ENCODE measurements at places on chromosomes 6 and 20. TPM values are rescaled to one million over a fixed set of nuclear protein-coding genes. Genes with fewer than 3 reads are reported as not detected.

DNA sequence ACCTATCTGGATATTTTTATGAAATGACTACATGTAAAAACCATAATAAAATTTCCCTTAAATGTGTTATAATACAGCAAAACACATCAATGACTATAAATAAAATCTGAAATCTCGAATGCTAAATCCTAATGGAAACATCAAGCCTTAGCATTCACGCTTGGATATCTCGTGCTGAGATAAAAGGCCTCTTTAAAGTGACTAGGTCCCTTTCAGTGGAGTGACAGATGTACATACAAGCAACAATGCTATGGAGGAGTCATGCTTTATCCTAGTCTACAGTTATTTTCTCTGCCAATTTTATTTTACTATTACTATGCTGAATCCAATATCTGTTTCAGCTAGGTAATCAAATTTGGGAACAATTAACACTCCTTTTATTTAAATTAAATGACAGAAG, 72.4 kb downstream of the MAP3K7 start:
- no peak for DNase-seq

- no peak for DNase-seq
Observed at GRCh38 chr6:5334341-5334740, 73.0 kb downstream of the FARS2 start.

Gene ACSS1
- polyA plus RNA-seq: 35.3 TPM

DNA sequence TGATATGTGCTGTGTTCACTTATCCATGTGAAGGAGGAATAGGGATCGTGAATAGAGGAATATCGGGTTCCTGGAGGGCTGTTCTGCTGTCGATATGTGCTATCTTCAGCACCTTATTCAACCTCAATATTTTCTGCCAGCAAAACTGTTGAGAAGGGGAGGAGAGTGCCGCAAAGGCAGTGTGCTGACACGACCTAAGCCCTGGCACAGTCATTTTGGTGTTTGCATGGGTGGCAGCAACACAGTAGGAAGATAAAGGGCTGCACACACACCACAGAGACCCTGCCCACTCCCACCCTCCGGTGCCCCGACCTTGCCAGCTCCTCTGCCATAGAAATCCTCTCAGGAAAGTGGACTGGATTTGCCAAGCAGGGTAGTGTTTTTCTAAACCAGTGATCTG, 47.0 kb downstream of the ZDHHC14 start:
- DNase-seq: no peak

GRCh38 chr6:155543166-155543847, 87.7 kb upstream of the NOX3 start:
- DNase-seq: no peak

DNA sequence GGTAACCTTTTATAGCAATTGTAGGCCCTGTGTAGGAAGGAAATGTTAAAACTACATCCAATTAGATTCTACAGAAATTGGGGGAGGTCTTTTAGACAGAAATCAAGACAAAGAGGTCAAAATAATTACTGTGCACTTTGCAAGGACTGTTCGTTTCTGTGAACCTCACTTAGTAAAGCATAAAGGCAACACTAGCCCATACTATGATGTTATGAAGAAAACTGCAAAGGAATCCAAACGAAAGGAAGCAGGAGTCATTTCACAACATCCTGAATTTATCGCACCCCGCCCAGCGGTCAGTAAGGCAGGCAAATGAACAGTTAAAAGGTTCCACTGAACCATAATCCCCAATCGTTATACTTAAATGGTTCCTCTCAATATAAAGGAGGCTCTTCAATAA, 429.5 kb upstream of the ARID1B start:
- no peak for DNase-seq

Gene TAGAP
- 0.49 TPM for polyA plus RNA-seq

Gene C6orf15
- not detected for polyA plus RNA-seq

Gene KCNQ5
- polyA plus RNA-seq: 0.20 TPM

DNA sequence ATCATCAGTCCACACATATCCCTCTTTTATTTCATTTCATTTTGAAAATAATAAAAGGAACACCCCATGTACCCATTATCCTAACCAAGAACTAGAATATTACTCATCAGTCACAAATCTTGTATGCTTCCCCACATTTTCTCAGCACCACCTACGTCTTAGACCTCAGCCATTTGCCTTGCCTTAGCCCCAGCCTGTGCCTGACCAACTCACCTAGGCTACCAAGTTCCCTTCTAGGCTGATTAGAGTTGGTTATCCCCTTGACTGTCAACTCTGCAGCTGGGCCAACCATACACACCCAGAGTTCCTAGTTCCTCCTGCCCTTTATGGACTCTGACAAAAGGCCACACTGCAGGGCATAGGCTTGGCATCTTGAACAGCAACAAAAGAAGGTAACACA, 33.4 kb upstream of the IPCEF1 start:
- DNase-seq: no peak

- DNase-seq: no peak
Observed at GRCh38 chr20:11437611-11438380, 479.9 kb upstream of the BTBD3 start.

Gene TAF11
- polyA plus RNA-seq: 52.3 TPM

All from right renal cortex interstitium (tissue), 3 donors.